LNCaP clone FGC (cell line): ENCODE measurements at places on chromosomes 5 and 9.

DNA sequence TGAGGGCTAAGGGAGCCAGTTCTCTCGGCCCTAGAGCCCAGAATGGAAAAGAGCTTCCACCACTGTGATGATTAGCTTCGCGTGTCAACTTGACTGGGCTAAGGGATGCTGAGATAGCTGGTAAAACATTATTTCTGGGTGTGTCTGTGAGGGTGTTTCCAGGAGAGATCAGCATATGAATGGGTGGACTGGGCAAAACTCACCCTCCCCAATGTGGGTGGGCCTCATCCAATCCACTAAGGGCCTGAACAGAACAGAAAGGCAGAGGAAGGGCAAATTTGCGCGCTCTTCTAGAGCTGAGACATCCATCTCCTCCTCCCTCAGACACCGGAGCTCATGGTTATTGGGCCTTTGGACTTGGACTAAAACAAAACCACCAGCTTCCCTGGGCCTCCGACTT is 20.9 kb upstream of the AKNA start:
- DNase-seq = no peak

DNA sequence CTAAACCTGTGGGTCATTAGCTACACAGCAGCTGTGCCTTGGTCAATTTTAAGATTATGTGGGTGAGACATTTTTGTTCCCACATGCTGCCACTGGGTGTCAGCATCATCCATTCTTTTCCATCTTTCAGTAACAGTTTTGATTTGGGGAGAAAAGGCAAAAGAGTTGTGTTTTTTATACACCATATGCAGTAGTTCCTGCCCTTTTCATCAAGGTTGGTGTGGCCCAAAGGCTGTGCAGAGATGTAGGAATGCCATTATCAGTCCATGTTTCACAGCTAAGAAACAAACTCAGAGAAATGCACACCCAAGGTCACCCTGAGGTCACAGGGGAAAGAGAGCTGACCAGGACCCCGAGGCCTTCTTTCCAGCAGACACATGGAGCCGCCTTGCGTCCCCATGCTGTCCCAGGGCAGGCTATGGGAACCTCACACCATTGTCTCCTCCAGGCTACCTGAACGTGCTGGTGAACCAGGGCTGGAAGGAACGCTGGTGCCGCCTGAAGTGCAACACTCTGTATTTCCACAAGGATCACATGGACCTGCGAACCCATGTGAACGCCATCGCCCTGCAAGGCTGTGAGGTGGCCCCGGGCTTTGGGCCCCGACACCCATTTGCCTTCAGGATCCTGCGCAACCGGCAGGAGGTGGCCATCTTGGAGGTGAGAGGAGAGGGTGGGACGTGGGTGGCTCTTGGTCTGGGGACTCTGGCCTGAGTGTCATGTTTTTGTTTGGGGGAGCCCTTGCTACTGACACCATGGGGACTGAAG is 27.8 kb upstream of the GRPEL2 start:
- DNase-seq = no peak

DNA sequence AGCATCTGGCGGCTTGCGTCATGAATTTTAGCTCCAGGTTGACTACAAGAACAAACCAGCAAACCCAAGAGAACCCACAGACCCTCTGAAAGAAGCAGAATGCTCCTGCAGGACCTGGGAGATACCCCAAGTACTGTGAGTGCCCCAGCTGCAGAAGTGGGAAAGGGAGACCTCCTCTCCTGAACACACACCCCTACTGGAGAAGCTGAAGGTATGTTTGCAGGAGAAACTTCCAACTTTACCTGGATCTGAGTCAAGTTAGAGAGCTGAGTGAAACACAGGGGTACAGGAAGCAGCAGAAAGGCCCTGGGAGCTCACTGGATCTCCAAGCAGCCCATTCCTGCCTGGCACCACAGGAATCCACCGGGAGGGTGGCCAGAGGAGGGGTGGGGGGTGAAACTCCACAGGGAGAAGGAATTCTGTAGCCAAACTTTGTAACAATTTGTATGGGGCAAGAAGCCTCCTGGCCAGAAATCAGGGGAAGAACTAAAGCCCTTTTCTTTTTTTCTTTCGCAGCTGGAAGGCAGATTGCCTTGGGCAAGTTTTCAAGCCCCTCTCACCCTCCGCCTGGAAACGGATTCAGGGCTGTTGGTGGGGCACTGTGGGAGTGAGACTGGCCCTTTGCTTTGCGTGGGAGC is 576.2 kb downstream of the BNC2 start:
- DNase-seq = no peak

DNA sequence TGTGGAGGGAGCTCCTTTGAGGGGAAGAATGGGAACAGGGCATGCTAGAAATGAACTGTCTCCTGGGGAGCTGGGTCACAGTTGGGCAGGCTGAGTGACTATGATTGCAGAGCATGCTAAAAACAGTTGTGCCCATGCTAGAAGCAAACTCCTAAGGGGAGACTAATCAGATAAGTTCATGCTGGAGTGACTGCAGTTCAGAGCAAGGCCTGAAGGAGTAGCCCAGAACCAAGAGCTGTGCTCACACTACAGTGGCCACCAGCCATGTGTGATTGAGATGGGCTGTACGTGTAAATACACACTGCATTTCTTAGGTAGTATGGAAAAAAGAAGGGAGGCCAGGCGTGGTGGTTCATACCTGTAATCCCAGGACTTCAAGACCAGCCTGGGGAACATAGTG is 10.3 kb upstream of the AK1 start:
- DNase-seq = no peak

DNA sequence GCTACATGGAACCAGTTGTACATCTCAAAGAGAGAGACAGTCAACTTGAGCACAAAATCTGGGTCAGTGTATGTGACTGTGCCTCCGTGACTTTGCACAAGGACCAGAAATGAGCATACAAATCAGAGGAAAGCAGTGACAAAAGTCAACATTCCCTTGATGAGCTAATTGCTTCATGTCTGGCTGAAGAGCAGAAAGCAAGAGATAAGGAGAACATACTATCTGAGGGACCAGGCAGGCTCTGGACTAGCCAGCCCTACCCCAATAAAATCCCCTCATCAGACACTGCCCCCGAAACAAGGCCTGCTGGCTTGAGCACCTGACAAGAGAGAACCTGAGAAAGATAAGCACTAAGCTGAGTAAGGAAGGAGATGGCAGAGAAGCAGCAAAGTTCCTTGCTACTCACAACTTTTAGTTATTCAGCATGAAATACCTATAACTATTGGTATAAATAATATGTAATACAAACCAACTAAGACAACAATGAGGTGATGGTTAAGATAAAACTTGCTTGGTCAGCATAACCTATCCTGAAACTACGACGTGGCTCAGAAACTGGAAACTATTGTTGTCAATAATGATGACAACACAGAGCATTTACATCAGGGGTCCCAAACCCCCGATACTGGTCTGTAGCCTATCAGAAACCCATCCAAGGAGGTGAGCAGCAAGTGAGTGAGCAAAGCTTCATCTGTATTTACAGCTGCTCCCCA is 9.5 kb downstream of the SIL1 start:
- DNase-seq = no peak

DNA sequence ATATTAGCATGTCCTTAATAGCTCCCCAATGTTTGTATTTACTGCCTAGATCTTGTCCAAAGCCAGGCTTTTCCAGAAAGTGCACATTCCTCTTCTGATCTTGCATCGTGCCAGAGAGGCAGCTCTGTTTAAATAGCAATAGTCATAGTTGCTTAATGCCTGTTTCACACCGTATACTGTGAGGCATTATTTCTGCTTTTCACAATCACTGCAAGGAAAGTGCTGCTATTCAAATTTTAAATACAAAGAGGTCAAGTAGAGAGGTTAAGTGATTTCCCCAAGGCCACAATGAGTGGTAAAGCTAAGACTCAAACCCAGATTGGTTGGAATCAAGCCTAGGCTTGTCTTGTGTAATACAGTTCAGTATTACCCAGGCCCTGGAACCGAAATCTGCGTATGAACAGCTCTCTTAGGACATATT is 153.6 kb downstream of the SNX18 start:
- DNase-seq = peak; percentile 45

GRCh38 chr9:118721923-118722322 is 647.3 kb downstream of the BRINP1 start:
- no peak for DNase-seq

DNA sequence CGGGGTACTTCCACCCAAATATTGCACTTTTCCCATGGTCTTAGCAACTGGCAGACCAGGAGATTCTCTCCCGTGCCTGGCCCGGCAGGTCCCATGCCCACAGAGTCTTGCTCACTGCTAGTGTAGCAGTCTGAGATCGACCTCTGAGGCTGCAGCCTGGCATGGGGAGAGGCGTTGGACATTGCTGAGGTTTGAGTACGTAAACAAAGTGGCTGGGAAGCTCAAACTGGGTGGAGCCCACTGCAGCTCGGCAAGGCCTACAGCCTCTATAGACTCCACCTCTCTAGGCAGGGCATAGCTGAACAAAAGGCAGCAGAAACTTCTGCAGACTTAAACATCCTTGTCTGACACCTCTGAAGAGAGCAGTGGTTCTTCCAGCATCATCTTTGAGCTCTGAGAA is 40.1 kb upstream of the EBF1 start:
- no peak for DNase-seq

GRCh38 chr5:170141636-170142035 is 35.9 kb downstream of the FOXI1 start:
- DNase-seq = no peak

GRCh38 chr9:113600023-113600823 is 136.7 kb downstream of the RGS3 start:
- DNase-seq = no peak

- DNase-seq = no peak
Measured at GRCh38 chr5:143543358-143544255, 140.1 kb upstream of the NR3C1 start.

GRCh38 chr9:73118898-73119554 is 32.6 kb upstream of the ANXA1 start:
- no peak for DNase-seq

DNA sequence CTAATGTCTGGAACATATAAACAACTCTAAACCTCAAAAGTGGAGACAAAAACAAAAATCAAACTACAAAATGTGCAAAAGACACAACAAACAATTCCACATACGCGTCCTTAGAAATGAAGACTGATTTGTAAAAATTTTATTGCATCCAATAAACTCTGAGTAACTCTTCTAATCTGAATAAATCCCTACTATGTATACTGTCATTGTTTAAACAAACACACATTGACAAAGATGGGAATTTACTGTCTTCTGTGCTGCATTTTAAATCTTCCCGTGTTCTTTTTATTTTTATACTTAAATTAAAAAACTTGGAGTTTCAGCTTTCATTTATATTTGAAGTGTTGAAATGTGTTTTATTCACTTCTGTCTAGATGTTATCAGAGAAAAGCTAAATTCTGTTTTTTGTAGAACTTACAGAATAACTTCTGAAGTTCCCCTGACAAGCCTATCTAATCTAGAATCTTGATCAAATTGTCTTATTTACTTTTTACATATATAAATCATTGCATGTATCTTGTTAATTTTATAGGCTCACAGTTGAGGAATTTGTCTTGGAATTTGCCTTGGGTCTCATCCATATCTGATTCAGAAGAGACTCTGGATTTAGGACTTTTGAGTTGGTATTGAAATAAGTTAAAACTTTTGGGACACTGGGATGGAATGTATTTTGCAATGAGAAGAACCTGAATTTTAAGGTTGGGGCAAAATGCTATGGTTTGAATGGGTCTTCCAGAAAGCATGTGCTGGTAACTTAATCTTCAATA is 2064.4 kb upstream of the C9orf72 start:
- peak; percentile 8 for DNase-seq

DNA sequence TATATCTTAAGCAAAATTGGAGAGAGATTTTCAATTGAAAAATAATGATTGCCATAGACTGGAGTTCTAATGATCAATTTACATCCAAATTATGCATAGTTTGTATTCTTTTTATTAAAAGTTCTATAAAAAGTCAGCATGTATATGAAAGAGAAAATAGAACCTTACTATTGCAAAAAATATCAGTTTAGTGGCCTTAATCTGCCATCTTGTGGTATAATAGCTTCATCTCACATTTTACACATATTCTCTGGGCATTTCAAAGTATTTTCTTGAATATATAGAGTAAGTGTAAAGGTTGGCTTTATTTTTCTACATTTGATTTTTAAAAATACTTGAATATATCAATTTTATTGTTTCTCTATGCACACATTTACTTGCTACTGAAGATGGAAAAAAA is 1858.6 kb upstream of the CDH9 start:
- peak; percentile 25 for DNase-seq

GRCh38 chr9:114335745-114336144 is 6.1 kb downstream of the ORM2 start:
- no peak for DNase-seq

- DNase-seq = peak; percentile 67
Measured at GRCh38 chr9:99259231-99259918, 37.3 kb downstream of the SEC61B start.

GRCh38 chr5:67383451-67383850 is 186.9 kb upstream of the CD180 start:
- no peak for DNase-seq

DNA sequence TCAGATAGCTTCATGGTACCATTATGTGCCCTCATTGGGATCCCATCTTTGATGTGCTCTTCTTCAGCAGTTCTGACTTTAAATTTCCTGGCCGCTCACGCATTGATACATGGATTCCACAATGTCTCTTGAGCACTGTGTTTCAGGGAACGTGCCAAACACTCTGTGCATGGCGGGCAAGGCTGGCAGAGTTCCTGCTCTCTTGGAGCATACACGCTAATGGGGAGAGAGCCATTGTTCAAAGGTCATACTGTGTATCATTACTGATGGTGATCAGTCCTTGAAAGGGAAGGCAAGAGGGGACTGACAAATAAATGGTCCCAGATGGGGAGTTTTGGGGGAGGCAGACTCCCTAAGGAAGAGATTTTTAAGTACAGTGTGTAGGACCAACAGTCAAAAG is 52.3 kb downstream of the AMBP start:
- no peak for DNase-seq

DNA sequence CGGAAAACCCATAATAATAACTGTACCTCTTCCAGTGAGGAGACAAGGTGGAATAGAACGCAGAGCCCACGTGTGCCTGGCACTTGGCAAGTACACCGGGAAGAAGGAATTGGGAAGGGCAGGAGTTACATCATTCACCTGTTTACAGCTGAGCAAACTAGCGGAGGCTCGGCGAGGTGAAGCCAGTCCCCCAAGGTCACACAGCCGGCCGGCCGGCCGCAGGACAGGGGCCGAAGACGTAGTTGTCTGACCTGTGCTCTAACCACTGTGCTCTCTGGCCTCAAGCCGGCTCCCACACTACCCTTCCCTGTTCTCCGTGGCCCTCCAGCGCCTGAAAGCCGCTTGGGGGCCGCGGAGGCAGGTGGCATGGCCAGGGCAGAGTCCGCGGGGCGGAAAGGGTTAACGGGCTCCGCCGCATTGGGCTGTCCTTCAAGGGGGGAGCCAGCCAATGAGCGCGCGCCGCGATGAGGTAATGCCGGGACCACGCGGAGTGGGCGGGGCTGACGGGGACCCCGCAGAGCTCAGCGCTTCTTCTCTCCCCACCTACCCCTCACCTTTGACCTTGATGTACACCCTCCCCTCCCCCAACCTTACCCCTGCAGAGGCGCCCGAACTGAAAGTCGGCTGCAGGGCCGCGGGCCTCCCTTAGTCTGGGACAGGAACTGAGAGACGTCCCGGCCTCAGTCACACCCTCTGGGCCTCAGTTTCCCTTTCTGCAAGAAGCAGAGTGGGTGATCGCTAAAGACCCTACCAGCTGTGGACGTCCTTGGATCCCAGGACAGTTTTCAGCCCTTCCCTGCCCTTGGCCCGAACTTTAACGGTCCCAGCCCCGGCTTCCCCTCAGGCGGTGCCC is 125.1 kb downstream of the C9orf50 start:
- DNase-seq = peak; percentile 99
